ENCODE measurements at places on chromosomes 6 and 20.

- no peak for DNase-seq
Observed at GRCh38 chr6:39792540-39793450, 619 bp downstream of the DAAM2 start.

GRCh38 chr6:110741517-110741916 is 73.8 kb downstream of the CDK19 start:
- no peak for DNase-seq

- no peak for DNase-seq
Observed at GRCh38 chr6:162750776-162751175, 23.0 kb downstream of the PACRG start.

DNA sequence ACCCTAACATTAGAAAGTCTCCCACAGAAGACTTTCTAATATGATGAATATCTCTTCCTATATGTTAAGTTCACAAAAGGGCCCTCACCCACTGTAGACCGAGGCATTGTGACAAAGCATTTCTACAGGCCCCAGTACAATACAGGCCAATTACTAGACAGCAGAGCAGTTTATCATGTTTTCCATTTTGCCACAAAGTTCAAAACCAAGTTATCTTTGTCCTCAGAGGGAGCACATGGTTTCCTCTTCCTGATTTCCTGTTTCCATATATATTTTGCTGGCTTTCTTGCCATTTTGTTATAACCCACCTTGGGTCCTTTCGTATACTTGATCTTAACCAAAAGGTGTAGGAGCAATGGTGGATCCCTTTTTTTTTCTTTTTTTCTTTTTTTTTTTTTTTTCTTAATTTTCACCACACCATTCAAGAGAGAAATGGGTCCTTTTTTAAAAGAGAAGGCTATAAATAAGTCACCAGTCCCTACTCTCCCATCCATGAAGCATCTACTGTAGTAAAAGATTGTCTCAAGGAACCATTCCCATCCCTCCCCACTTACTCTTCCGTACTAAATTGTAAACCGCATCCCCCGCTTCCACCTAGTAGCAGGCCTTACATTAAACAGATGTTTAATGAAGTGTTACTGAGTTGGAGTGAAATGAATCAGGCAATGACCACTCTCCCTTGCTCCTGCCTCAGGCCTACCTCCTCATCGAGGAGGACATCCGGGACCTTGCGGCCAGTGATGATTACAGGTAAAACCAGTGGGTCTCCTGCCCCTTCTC is 2.1 kb upstream of the UBE2C start:
- no peak for DNase-seq

DNA sequence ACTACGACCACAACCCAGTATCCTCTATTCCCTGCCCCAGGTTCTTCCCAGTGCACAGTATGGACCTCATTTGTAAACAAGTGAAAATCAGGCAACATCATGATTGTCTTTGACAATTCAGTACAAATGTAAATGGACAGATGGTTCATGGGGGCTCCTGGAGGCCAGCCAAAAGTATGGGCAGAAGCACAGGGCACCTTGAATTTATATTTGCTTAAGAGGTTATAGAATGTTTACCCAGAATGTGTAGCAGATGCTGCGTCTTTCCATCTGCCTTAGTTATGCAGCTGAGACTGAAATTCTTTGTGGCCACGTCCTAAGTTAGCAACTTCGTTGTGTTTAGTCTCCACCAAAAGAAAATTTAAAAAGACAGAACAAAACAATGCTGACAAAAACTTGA is 559.6 kb upstream of the NRSN1 start:
- no peak for DNase-seq

- no peak for DNase-seq
Observed at GRCh38 chr20:48294196-48294595, 508.9 kb upstream of the SULF2 start.

DNA sequence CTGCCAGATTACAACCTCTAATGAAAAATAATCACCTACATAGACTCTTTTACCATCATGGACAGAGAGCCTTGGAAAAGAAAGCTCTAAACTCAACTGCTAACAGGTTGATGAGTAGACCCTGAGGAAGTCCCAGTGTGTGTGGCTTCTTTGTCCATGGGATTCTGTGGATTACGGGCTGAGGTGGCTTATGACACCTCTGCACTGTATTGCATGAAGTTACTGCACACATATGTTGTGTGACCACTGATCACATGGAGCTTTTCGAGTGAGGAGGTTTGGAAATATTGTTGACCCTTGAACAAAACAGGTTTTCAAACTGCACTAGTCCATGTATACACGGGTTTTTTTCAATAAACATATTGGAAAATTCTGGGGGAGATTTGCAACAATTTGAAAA is 124.4 kb downstream of the RIN2 start:
- DNase-seq, result no peak

DNA sequence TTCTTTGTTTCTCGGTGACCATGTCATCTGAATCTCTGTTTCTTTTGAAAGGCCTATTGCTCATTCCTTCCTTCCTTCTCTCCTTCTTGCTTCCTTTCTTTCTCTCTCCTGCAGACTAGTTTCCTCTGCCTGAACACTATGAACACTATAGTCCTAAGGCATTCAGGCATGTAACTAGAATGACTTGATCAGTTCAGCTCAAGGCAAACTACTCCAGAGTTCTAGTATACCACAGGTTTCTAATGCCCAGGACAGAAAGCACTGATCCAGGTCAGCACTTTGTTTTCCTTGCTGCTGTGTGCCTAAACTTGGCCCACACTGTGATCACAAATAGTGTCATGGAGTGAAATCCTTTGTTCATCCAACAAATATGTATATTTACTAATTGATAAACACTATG is 324.1 kb upstream of the GJE1 start:
- DNase-seq, result no peak

DNA sequence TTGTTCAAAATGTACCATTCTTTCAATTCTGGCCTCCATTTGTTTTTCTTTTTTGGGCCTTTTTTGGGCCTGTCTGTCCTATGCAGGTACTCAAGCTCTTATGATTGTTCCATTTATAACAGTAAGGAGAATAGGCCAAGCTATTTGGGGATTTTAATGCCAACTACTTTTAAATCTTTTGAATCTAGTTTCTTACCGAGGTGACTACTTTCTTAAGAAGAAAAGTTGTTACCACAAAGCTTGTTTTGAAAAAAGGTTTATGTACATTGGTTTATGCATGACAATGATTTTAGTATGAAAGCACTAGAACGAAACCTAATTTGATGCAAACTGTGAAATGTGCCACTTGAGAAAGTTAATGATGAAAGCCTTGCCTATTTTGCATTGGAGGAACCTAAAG is 98.3 kb upstream of the MTHFD1L start:
- no peak for DNase-seq

- DNase-seq, result no peak
Observed at GRCh38 chr6:3422435-3423070, 34.3 kb downstream of the SLC22A23 start.

- DNase-seq, result peak; percentile 61
Observed at GRCh38 chr20:63652192-63652980, 838 bp downstream of the STMN3 start.

- DNase-seq, result no peak
Observed at GRCh38 chr20:36926653-36927200, 24.8 kb downstream of the SAMHD1 start.

GRCh38 chr6:28488916-28489365 is 26.7 kb downstream of the GPX6 start:
- DNase-seq, result no peak

- DNase-seq, result no peak
Observed at GRCh38 chr6:227074-227782, 65.1 kb upstream of the DUSP22 start.

DNA sequence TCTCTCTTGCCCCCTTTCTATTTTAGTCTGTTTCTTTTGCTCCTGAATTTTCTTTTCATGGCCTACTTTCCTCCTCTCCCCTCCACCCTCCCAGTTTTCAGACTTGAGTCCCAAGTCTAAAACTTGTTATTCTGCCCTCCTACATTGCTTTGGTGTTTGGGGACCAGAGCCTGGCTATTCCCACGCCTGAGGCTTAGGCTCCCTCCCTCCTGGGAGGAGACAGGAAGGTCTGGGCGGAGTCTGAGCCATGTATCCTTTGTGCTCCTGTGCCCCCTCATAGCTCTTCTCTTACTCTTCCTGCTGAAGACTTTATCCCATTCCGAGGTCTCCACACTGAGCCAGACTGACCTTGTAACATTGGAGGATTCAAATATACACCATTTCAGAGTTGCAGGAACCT is 69.5 kb downstream of the DAAM2 start:
- no peak for DNase-seq

DNA sequence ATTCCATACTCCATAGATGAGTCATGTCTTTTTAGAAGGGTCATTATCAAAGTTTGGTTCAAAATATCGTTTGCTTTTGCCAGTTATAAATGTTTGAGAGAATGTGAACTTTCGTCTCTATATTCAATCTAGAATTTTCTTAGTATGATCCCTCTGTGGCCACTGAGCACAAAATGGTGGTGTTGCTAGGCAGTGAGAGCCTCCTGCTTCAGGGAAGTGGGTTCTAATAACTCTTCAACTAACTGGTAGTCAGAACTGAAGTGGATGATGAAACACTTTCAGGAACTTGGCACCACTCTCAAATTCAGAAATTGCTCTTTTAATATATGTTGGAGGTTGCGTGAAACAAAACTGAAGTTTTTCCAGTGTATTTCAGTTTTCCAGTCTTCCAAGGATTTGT is 125.0 kb upstream of the DOK5 start:
- DNase-seq, result no peak

- DNase-seq, result no peak
Observed at GRCh38 chr20:62887860-62888239, 26.2 kb upstream of the TCFL5 start.

GRCh38 chr20:53752583-53752970 is 158.9 kb upstream of the ZNF217 start:
- DNase-seq, result no peak

- no peak for DNase-seq
Observed at GRCh38 chr6:157150076-157150475, 173.2 kb downstream of the TMEM242 start.

DNA sequence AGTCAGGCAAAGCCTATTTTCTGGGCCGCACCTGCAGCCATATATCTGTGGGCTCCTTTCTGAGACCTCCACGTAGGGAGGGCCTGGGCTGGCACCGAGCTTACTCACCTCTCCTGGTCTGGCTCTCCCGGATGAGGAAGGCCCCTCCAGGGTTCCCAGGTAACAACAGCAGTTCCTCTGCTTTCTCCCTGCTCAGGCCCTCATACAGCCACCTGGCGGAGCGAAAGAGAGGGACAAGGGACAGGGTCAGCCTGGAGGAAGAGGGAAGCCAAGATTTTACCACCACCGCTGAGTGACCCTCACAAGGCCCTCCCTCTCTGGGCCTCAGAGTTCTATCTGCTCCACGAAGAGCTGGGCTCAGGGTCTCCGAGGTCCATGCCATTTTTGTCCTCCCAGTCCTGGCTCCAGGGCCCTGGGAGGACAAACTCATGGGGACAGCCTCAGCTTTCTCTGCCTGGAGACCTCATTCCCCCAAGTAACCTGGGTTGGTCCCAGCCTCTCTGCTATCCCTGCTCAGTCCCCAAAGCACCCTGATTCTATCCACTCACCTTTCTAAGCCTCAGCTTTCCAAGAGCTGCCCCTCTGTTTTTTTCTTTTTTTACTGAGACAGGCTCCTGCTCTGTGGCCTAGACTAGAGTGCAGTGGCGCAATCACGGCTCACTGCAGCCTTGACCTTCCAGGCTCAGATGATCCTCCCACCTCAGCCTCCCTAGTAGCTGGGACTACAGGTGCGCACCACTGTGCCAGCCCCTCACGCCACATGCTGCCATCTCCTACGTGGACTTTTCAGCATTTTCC is 13.3 kb downstream of the SLA2 start:
- no peak for DNase-seq

GRCh38 chr6:3803627-3804468 is 45.3 kb upstream of the FAM50B start:
- DNase-seq, result no peak

DNA sequence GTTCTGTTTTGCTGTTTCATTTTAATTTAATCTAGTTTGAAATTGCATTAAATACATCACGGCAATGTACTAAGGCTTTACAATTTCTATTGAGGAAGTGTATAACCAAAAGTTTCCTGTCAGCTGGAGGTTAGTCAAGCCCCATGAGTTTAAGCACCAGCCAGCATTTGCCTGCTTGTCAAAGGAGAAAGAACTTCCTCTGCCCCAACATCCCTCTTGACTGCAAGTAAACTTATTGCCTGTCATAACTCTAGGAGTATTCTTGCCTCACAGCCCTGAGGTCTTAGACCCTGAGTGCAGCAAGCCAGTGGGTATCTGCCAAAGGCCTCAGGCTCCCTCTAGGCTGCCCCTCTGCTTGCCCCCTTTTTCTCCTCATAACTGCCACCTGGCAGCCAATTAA is 106.7 kb upstream of the INSM1 start:
- DNase-seq, result no peak

- no peak for DNase-seq
Observed at GRCh38 chr20:59948828-59949720, 8.9 kb downstream of the FAM217B start.

GRCh38 chr6:90329386-90330077 is 32.9 kb upstream of the BACH2 start:
- no peak for DNase-seq

DNA sequence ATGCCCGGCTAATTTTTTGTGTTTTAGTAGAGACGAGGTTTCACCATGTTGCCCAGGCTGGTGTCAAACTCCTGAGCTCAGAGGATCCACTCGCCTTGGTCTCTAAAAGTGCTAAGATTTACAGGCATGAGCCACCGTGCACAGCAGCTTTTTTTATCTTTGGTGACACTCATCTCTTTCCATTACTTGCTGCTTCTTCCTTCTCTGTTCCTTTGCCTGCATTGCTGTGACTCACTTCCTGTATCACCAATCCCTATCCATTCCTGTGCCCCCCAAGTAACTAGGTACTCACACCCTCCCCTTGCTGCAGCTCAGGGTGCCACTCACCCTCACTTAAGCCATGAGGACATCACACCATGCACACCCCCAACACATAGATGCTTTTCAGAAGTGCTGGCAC is 24.6 kb downstream of the KHDC1L start:
- no peak for DNase-seq

GRCh38 chr6:33620856-33621710 is at the start of gene ITPR3:
Gene ITPR3, plus strand, starts transcription at chr6:33621322. Its CDS starts 281 bp downstream, at chr6:33621603.
- DNase-seq, result peak; percentile 70

- no peak for DNase-seq
Observed at GRCh38 chr6:160122744-160123143, 1.1 kb downstream of the SLC22A1 start.

DNA sequence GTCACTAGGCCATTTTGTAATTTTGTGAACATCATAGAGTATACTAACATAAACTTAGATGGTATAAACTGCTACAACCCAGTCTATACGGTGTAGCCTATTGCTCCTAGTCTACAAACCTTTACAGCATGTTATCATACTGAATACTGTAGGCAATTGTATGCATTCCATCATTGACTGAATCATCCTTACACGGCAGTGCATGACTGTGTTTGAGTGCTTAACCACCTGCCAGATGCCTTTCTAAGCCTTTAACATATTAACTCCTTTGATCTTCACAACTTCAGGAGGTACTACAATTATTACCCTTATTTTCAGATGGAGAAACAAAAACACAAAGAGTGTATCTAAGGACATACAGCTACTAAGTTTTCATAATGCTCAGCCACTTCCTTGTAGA is 14.0 kb downstream of the DPPA5 start:
- no peak for DNase-seq

Data from activated CD8-positive, alpha-beta memory T cell treated with anti-CD3 and anti-CD28 coated beads, Interleukin-2, amount 50 U/mL, for 4 hours (primary cell).